ENCODE measurements at places on chromosomes 6 and 20. TPM values are rescaled to one million over a fixed set of nuclear protein-coding genes. Genes with fewer than 3 reads are reported as not detected.
A peak's percentile ranks its signal among the peaks of the same experiment; 100 is the strongest.

DNA sequence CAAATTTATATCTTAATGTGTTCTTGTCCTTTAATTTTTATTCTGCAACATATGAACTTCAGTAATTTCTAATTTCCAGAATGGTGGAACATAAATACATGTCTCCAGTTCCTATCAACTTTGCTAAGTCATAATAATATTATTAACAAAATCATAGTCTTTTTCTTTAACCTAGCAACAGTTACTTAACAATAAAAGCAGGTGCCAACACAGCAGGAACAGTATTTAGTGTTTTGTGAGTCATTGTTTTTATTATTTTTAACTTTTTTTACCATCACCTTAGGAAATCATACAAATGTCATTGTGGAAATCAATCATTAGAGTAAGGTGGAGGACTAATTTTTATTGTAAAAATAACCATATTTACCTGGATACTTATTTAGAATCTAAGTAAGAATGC is 133.5 kb downstream of the PLCB1 start:
- no peak for DNase-seq

NKAIN2 gene
- 130 TPM for total RNA-seq

GRCh38 chr6:37538107-37538506 is 38.4 kb upstream of the CCDC167 start:
- DNase-seq = no peak

BYSL gene
- total RNA-seq = 14.0 TPM

PNLDC1 gene
- not detected for total RNA-seq

- DNase-seq = peak; percentile 81
Observed at GRCh38 chr6:37680668-37681067, 17.0 kb downstream of the MDGA1 start.

COL9A3 gene
- total RNA-seq = 37.1 TPM
